Chondrocyte (in vitro differentiated cells): ENCODE measurements at places on chromosomes 6 and 20. TPM values are rescaled to one million over a fixed set of nuclear protein-coding genes. Genes with fewer than 3 reads are reported as not detected.

- no peaks in the 10 kb centered on the region for H3K27me3 ChIP-seq
- H3K36me3 ChIP-seq = peaks cover 8% of the 10 kb centered on the region
- peaks cover 52% of the 10 kb centered on the region for H3K4me1 ChIP-seq
- no peak for DNase-seq
- peak overlapping the region; percentile 59 for H3K27ac ChIP-seq
Measured at GRCh38 chr6:43495409-43495941, 14.7 kb downstream of the LRRC73 start.

GRCh38 chr6:150547502-150548222, 52.0 kb upstream of the PLEKHG1 start:
- H3K27ac ChIP-seq = no peak overlapping the region
- DNase-seq = no peak
- H3K4me1 ChIP-seq = peaks cover 4% of the 10 kb centered on the region
- H3K4me3 ChIP-seq = no peak overlapping the region

GRCh38 chr6:125507987-125508655, 206.4 kb upstream of the HDDC2 start:
- DNase-seq = no peak
- peaks cover 22% of the 10 kb centered on the region for H3K4me1 ChIP-seq
- H3K4me3 ChIP-seq = no peak overlapping the region
- no peak overlapping the region for H3K27ac ChIP-seq

DNA sequence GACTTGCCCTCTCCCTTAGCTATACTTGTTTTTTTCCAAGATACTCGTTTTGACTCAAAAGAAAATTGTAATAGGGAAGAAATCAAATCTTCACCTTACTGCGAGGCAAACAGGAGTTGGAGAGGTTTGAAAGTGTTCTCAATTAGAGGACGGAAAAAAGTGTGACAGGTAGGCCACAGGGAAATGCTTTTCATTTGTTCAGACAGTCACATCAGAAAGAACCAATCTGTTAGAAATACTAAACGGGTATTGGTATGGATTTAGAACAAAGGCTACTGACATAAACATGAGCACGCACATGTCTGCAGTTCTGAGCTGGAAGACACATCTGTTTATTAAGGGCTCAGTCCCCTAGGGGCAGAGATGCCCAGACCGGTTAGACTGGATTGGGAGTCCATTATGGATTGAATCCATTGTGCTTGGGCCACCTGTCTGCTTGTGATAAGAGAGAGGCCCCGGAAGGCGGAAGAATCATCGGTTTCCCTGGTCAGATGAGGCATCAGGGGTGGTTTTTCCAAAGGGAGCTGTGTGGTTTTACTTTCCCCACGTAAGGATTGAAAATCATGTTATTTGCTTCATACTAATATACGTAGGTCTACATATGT, 220.9 kb upstream of the MYLIP start:
- H3K27me3 ChIP-seq = peaks cover 3% of the 10 kb centered on the region
- DNase-seq = no peak
- H3K27ac ChIP-seq = no peak overlapping the region
- no peaks in the 10 kb centered on the region for H3K36me3 ChIP-seq

PGC gene
- total RNA-seq = not detected in 3 replicates

GRCh38 chr20:47319517-47320252, 36.8 kb downstream of the ZMYND8 start:
- peaks cover 2% of the 10 kb centered on the region for H3K36me3 ChIP-seq
- H3K4me1 ChIP-seq = peaks cover 76% of the 10 kb centered on the region
- no peaks in the 10 kb centered on the region for H3K27me3 ChIP-seq

- DNase-seq = peak; percentile 98
- H3K27me3 ChIP-seq = no peaks in the 10 kb centered on the region
- peak overlapping the region; percentile 86 for H3K4me3 ChIP-seq
Measured at GRCh38 chr20:17568972-17569521, 828 bp upstream of the DSTN start.

PIGU gene
- 19.8 to 21.2 TPM (median 20.4 TPM) in 3 replicates for total RNA-seq

DNA sequence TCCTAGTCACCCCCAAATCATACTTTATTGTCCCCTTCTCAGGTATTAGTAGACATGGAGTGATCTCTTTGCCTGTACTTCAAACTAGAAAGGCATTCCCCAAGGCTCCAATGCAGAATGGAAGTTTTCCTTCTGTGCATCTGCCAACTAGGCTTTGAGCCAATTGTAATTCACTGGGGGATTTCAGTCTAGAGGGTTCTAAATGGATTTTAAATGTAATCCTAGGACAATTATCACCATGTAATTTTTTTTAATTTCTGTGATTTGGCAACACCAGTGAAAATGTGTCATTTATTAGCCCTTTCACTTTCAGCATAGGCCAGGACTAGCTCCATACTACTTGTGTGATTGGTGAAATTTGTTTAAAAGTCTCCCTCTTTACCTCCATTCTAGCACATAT, 557.6 kb upstream of the MARCKS start:
- H3K4me3 ChIP-seq = no peak overlapping the region
- no peaks in the 10 kb centered on the region for H3K27me3 ChIP-seq
- no peak overlapping the region for H3K27ac ChIP-seq
- H3K4me1 ChIP-seq = peaks cover 29% of the 10 kb centered on the region
- no peaks in the 10 kb centered on the region for H3K36me3 ChIP-seq

OR2B6 gene
- total RNA-seq = not detected in 3 replicates

TUBB2B gene
- total RNA-seq = 109 to 119 TPM (median 117 TPM) in 3 replicates

GRCh38 chr6:157398151-157398550, 17.2 kb downstream of the ZDHHC14 start:
- H3K27me3 ChIP-seq = no peaks in the 10 kb centered on the region
- H3K27ac ChIP-seq = no peak overlapping the region
- no peaks in the 10 kb centered on the region for H3K36me3 ChIP-seq
- no peak for DNase-seq
- H3K4me3 ChIP-seq = no peak overlapping the region
- H3K4me1 ChIP-seq = no peaks in the 10 kb centered on the region

GRCh38 chr20:60653111-60653845, 598.8 kb upstream of the CDH4 start:
- DNase-seq = no peak
- peaks cover 4% of the 10 kb centered on the region for H3K36me3 ChIP-seq

DNA sequence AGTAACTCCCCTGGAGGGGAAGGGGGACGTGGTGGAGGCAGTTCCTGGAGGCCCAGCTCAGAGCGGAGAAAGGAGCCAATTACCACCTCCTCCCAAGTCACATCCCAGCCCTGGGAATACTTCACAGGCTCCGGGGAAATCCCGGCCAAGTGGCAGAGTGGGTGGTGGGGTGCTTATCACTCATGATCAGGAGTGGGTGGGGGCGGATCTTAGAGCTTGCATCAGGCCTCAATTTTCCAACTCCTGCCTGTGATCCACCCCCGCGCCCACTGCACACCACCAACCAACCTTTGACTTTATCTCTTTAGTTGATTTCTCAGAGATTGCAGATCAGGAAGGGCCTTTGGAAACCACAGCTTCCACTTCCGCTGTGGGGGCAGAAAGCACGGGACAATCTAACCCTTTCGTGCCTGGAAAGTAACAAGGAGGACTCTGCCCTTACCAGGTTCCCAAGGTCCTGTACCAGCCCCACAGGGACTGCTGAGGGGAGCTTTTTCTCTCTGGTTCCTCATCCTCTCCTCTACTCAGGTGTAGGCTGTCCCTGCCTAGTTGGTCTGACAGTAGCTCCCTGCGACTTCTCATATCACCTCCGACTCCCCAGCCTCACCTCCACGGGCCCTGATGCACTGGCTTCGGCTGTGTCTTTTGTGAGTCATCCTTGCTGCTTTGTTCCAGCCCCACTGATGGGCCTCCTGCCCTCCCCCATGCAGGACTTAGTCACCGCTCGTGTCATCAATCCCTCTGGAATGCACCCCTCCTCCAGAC, 24.9 kb upstream of the IER3 start:
- H3K4me1 ChIP-seq = peaks cover 70% of the 10 kb centered on the region
- H3K4me3 ChIP-seq = peak overlapping the region; percentile 67
- H3K27me3 ChIP-seq = no peaks in the 10 kb centered on the region
- no peak for DNase-seq
- no peaks in the 10 kb centered on the region for H3K36me3 ChIP-seq

DNA sequence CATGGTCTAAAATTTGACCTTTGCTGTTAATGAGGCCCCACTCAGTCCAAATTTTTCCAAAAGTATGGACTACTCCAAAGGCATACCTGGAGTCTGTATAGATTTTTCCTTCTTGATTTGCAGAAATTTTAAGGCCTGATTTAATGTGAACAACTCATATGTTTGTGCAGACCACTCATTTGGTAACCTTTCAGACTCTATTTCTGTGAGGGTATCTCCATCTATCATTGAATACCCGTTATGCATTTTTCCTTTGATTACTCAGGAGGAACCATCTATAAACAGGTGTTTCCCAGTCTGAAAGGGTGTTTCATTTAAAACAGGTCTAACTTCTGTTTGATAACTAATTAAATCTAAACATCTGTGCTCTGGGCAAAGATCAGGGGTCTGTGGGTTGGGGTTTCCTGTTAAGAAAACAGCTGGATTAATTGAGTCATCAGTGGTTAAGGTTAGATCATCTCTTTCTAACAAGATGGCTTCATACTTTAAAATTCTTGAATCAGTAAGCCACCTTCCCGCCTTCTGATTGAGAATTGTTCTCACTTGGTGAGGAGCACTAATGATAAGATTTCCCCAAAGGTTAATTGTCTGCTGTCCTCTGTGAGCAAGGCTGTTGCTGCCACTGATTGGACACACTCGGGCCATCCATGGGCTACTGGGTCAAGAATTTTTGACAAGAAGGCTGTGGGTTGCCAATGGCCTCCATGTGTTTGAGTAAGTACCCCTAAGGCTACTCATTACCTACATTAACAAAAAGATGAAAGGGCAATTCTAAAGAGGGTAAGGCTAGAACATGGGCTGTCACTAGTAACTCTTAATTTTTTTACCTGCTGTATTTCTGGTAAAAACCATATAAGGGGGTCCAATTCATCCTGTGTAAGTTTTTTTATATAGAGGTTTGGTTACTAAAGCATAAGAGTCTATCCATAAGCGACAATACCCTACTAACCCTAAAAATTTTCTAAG, 24.1 kb downstream of the HLA-B start:
- H3K27ac ChIP-seq = no peak overlapping the region
- no peak overlapping the region for H3K4me3 ChIP-seq
- H3K27me3 ChIP-seq = peaks cover 23% of the 10 kb centered on the region
- no peak for DNase-seq
- H3K36me3 ChIP-seq = peaks cover 9% of the 10 kb centered on the region

DNA sequence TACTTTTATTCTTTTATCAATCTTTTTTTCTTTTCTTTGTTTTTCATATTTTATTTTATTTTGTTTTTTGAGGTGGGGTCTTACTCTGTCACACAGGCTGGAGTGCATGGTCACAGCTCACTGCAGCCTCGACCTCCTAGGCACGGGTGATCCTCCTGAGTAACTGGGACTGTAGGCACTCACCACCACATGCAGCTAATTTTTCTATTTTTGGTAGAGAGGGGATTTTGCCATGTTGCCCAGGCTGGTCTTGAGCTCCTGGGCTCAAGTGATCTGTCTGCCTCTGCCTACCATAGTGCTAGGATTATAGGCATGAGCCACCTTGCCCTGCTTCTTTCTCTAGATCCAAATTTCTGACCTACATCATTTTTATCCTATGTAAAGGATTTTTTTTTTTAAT, 153.2 kb downstream of the CDKAL1 start:
- H3K4me1 ChIP-seq = peaks cover 16% of the 10 kb centered on the region
- no peaks in the 10 kb centered on the region for H3K36me3 ChIP-seq
- H3K27ac ChIP-seq = no peak overlapping the region
- no peaks in the 10 kb centered on the region for H3K27me3 ChIP-seq
